Upper lobe of left lung (tissue), 6 donors: ENCODE measurements at places on chromosomes 11 and 22. TPM values are rescaled to one million over a fixed set of nuclear protein-coding genes. Genes with fewer than 3 reads are reported as not detected.

TPBGL gene
- 0.94 TPM for total RNA-seq

DKK3 gene
- 50.3 TPM for total RNA-seq

FXYD2 gene
- total RNA-seq: 0.39 TPM

CYP2D6 gene
- total RNA-seq: 1.9 TPM

PKNOX2 gene
- total RNA-seq: 4.9 TPM

OR51B2 gene
- not detected for total RNA-seq

BBOX1 gene
- not detected for total RNA-seq

VWCE gene
- 0.91 TPM for total RNA-seq

ACAT1 gene
- 61.2 TPM for total RNA-seq

AIP gene
- total RNA-seq: 51.1 TPM

FAM227A gene
- total RNA-seq: 2.3 TPM

AASDHPPT gene
- 28.0 TPM for total RNA-seq

SESN3 gene
- total RNA-seq: 11.5 TPM

BTG4 gene
- not detected for total RNA-seq

IFITM10 gene
- 28.3 TPM for total RNA-seq

CD3E gene
- 5.9 TPM for total RNA-seq

DNA sequence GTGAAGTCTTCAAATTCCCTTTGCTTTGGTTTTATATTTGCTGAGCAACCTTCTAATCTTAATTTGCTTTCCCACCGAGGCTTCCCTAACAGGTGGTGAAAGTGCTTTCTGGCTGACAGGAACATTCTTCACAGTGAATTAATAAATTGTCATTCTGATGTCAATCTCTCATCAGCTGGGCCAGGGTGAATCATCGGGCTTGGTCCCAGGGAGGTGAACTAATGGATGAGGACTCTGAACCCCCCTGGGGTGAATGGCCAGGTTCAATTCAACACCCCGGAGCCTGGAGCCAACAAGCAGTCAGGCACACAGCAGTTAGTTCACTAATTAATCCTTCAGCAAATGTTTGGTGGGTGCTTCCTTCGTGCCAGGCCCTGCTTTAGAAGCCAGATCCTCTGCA lies 155.4 kb upstream of the PDGFD start:
- DNase-seq: no peak

DNA sequence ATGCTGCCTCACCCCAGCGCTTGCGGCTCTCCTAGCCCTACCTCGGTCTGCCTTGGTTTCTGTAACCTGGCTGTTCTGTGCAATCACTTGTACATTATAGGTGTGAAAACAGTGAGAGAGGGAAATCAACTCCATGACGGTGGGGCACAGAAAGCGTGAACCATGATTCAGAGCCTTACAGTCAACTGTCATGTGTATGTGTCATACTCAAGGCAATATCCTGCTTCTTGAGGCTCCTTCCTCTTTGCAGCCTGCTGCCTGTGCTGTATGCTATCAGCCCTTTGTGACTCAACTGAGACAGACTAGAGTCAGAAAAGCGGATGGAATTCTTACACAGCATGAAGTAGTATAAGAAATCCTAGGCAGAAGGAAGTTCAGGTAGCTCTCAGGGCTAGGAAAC lies 2.1 kb downstream of the NRIP3 start:
- DNase-seq: peak; percentile 40

DNA sequence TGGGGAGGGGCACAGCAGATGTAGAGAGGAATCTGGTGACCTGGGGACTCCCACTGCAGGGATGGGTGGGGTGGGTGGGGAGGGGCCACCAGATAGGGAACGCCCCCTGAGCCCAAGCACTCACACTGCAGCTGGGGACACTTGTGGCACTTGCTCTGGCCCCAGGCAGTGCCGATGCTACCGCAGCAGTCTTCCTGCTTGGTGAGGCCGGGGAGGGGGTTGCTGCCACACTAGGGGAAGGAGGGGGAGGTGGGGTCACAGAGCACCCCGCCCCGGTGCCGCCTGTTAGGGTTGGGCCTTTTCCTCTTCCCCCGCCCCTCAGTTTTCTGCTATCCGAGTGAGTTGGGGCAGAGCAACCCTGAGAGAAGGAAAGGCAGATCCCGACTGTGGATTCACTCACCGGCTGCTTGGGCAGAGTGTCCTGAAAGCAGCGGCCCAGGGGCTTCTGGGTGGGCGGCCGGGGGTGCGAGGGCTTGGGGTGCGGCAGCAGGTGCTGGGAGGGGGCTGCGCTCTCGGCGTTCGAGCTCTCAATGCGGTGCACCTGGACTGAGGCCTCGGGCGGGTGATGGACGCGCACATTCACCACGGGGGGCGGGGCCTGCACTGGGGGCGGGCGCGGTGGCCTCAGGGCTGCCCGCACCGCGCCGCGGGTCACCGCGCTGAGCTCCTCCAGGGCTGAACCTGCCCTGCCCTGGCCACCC lies 4.7 kb downstream of the LTBP3 start:
- DNase-seq: peak; percentile 84

- no peak for DNase-seq
Measured at GRCh38 chr11:12631651-12632050, 42.6 kb upstream of the TEAD1 start.

GRCh38 chr11:47551086-47551485 lies 1.8 kb downstream of the CELF1 start:
- DNase-seq: no peak

DNA sequence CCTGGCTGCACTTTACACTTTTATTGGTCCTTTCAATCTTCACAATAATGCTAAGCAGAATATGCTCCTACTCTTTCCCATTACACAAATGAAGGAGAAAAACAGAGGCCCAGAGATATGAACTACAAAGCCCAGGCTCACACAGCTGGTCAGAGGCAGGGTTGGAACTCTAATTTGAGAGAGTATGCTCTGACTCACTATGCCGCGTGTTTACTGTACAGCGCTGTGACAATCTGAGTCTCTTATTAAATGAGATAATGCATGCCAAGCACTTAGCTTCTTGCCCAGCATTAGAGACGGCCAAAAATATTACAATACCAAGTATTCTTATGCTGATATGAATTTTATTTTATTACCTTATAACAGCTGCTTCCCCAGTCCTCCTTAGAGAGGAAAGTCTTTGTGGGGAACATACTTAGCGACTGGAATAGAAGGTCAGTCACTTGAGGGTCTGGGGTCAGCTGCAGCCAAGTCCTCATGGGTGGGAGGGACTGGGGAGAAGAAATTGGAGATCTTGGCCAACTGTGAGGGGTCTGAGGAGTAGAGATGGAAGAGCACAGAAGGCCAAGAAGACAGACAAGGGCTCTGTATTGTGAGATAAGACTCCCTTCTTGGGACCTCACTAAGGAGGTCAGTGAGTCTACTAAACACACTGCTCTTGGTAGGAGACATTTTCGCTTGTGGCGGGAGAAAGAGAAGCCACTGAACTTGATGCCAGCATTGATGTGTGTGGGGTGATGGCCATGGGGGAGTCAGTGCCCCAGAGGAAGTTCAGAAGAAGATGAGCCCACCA lies 150.8 kb upstream of the TIMP3 start:
- DNase-seq: no peak

DNA sequence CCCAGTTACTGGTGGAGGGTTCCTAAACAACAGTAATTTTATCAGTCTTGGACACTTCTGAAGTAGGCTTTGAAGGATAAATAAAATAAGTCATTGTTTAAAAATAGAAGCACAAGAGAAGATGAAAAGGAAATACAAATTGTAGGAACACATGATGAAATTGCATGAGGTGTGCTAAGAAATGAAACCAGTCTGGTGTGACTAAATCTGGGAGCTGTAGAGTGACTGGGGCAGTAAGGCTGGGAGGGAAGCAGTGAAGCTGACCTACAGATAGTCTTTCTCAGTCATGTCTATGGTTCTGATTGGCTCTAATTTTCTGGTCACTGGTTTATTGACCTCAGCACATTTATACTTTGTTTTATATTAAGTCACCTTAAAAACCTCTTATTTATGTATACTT lies 139.1 kb downstream of the SLC17A6 start:
- DNase-seq: no peak

- DNase-seq: no peak
Measured at GRCh38 chr22:49026494-49027367, 800.9 kb downstream of the BRD1 start.

GRCh38 chr22:26066534-26066933 lies 102.7 kb upstream of the SEZ6L start:
- no peak for DNase-seq

DNA sequence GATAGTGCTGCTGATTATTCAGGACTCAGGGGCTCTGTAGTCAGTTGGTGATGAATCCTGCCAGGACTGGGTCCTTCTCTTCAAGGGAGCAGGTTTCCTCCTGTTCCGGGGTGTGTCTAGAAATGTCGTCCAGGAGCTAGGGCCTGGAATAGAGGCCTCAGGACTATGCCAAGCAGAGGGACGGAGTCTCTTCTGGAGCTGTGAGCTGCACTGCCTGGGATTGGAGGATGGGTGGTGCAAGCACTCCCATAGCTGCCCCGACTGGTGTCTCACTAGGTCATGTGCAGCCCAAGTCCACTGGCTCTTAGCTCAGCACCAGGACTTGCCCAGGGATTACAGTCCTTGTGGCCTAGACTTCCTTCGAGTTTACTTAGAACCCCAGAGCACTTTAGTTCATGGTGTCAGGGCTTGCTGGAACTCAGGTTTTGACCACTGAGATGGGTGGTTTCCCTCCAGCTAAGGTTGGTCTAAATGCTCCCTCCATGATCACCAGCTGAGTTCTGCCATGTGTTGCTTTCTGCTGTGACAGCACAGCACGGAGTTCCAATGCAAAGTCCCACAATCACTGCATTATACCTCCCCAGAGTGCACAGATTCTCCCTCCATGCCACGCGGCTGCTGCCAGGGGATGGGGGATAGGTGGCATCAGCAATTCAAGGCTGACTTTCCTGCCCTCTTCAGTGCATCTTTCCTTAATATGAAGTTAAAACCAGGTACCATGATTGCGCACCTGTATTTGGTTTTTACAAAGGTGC lies 42.6 kb upstream of the SHANK2 start:
- no peak for DNase-seq

DNA sequence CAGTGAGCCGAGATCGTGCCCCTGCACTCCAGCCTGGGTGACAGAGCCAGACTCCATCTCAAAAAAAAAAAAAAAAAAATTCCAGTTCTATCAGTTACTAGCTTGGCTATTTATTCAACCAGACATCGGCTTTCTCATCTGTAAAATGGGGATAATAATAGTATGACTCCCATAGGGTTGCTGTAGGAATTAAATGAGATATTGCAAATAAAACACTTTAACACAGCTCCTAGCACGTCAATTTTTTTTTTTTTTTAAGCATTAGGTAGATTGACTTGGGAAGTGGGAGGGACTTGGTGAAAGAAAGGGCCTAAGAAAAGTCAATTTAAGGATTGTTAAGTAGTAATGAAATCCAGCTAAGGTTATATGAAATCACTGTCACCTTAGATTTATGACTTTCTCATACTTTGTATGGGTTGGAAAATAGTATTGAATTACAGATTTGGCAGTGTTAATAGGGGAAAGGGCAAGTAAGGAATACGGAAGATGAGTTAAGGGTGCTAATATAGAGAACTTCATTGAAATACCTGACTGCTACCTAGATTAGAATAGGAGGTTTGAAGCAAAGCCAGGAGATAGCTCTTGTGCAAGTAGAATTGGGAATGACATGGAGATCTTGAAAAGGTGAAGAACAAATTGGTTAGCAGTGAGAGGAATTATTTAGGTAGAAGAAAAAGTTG lies 28.8 kb downstream of the BIRC2 start:
- DNase-seq: no peak

DNA sequence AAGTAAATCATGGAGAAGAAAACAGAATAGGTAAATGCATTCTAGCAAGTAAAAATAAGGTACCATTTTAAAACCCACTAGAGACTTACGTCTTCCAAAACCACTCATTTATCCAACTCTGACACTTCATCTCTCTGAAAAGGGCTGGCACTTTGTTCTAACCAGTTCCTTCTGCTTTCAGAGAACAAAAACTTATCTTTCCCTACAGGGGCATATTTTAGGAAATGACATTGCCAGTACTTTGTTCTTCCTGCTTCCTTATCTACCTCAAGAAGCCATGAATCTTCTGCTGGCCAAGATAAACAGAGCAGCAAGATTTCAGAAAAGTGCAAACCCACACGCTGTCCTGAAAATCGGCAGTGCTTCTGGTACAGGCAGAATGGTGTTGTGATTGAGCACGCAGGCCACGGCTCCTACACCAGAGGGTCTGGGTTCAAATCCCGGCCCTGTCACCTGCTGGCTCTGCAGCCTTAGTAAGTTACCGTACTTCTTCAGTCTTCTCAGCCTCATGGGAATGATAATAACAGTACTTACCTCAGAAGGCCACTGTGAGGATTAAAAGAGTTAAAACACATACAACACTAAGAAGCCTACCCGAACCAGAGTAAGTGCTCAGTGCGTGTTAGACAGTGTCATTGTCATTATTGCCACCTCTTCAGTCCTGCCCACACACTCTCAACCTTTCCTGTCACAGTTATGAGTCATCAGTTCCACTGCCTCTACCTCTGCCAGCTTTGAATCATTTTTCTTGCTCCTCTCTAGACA lies 11.0 kb downstream of the MPZL3 start:
- DNase-seq: no peak

DNA sequence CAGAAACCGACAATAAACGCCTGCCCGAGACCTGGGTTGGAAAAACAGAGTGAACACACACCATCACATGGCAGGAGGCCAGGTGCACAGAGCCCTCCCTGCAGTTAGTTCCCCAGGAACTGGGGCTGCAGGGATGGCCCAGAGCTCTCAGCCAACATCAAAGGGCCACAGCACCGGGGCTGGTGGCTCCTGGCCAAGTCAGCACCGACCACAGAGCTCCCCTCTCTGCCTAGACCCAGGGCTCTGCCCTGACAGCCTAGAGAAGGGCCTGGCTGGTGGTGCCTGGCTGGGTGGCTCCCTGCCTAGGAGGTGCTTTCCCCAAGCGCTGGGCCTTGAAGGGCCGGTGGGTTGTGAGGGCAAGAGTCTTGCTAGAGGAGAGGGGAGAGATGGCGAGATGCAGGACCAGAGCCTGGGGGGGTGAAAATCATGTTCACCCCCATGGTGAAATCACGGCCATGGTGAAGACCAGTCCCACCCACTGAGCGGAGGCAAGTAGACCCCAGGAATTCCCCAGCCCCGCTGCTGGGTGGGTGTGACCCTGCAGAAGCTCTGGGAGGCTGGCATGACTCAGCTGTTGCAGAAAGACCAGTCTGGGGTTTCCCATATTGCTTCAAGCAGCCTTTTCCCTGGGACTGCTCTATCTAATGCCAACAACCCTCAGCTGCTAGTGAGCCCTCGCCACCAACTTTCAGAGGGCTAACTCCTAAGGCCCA lies 7.2 kb upstream of the BID start:
- peak; percentile 59 for DNase-seq

DNA sequence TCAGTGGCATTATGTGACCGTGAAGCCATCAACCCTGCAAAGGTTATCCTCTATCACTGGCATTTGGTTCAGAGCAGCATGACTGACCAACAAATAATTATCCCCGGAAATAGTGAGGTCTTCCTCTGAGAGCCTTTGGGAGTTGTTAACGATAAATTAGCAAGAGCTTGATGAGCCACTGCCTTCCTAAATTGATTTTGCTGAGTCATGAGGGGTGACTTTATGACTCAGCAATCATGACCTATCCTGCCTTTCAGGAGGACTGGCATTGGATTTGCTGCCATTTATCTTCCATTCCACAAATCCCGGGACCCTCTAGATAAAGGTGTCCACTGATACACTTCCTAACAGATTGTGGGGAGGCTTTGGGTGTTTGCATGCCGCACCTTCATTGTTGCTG lies 80.8 kb upstream of the MTNR1B start:
- no peak for DNase-seq
